Pons (tissue), 1 donor: ENCODE measurements at places on chromosomes 16 and 17.

DNA sequence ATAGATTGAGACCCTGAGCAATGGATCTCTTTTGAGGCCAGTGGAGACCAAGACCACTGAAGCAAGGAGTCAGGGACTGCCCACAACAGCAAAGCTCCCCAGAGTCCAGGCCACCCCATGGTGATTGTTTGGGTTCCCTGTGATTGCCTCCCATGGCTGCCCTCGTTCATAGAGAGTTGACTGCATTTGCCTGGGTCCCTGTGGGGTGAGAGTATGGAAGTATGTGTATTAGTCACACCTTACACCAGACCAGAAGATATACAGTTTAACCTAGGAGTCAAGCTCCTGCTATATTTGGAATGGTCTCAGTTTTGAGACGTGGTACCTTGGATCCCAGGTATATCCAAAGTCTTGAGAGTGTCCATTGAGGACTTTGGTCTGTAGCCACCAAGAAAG lies 20.2 kb downstream of the HLF start:
- DNase-seq: no peak

DNA sequence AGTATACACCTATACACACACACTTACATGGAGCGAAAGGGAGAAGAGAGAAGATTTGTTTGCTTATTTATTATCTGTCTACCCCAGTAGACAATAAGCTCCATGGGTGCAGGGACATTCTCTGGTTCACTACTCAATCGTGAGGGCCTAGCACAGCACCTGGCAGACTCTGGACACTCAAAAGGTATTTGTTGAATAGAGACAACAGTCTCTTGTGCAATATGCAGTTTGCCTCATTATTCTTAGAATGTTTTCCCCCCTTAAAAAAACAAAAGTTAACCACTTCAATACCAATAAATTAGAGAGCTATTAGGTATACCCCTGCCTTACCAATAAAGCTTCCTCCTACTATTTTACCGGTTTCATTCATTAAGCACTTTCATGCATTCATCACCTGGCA lies 2.0 kb downstream of the AKAP10 start:
- no peak for DNase-seq

- no peak for DNase-seq
These were observed 375.0 kb downstream of the KCNJ2 start for GRCh38 chr17:70544317-70544716.

DNA sequence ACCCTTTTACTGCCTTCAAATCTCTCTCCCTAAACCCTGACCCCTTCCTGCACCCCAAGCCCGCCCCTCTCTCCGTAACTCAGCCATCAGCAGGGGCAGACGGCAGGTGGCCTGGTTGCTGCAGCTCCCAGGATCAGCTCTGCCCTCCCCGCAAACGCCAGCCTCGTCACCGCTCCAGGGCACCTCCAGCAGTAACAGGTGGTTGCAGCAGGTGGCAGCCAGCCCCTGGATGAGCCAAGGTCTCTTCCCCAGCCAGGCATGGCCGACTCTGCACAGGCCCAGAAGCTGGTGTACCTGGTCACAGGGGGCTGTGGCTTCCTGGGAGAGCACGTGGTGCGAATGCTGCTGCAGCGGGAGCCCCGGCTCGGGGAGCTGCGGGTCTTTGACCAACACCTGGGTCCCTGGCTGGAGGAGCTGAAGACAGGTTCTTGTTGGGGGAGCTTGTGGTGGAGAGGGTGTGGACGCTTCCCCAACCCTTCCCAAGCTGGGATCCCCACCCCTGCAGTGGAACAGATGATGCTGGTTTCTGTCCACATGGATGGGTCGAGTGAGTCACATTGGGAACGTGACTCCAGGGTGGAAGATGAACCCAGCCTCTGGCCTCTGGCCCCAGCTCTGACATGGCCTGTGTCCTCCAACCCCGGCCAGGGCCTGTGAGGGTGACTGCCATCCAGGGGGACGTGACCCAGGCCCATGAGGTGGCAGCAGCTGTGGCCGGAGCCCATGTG lies 558 bp downstream of the HSD3B7 start:
- DNase-seq: no peak

GRCh38 chr17:42832213-42832933 lies 824 bp upstream of the PSME3 start:
- no peak for DNase-seq

DNA sequence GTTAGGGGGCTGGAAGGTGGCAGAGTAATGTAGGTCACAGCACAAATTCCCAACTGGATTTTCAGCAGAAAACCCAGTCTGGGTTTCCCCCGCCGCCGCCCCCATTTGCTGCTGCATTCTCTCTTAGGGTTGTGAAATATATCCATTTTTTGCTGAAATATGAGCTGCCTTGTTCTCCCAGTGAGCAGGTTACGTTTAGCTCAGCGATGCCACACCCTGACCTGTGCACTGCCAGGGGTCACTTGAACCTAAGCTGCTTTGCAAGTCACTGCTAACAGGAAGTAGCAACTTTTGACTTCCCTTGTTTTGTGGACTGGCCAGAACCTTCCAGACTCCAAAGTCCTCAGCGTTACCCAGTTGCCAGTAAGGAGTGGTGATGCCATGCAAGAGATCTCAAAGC lies 274.1 kb downstream of the CPPED1 start:
- DNase-seq: no peak

DNA sequence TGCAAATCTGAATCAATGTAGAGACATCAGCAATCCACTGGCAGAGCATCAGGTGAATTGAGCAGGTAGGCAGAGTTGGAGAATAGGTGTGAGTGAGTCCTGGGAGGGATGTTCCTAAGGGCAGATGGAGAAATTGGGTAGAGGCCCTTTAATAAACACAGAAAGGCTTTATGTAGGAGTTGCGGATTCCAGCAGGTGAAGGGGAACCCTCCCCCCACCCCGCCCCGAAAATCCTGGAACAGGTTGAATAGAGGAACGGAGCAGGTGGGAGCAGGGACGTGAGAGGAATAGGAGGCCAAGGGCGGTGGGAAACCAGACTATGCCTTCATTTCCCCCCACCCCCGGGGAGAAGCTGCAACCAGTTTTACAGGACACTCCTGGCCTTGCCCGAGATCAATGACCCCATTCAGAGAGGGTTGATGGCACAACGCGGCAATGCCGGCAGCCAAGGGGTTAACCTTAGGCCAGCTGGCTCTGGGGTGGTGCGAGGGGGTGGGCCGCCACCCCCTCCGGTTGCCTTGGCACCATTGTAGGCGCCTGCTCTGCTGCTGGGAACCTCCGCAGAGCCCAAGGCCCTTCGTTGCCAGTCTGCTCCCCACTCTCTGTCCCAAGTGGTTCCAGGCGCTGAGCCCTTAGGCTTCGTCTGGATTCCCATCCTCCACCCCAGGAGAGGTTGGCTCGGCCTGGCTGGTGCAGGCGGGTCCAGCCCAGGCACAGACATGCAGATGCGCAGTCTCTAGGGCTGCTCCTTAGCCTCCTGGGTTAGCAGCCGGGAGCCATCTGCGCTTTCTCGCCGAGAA lies 814 bp upstream of the RUNDC3A start:
- peak; percentile 88 for DNase-seq

DNA sequence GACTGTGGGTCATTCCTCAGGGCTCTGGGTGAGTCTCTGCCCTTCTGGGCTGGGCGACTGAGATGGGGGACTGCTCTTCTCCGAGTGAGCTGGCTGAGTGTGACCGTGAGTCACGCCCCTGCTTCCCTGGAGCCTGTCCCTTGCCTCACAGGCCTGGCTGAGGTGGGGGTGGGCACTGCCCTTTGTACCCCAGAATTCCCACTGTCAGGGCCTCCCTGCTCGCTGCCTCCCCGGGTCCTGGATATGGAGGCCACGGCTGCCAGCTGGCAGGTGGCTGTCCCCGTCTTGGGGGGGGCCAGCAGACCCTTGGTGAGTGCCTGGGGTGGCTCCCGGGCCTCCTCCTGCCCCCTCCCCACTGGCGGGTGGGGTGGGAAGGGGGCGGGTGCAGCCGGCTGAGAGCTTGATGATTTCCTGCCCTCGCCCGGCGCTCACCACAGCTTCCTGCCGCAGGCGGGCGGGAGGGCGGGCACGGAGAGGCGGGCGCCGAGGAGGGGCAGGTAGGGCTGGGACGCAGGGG lies at the start of gene LAT:
TSS of gene LAT (plus strand) at position 434 of the 517 bp plus-strand sequence. CDS start 366 bp downstream, outside the sequence.
- DNase-seq: no peak

- no peak for DNase-seq
These were observed 20.1 kb downstream of the HBQ1 start for GRCh38 chr16:200388-200787.

- no peak for DNase-seq
These were observed 7.1 kb upstream of the ASGR1 start for GRCh38 chr17:7186241-7186640.

- no peak for DNase-seq
These were observed 415.1 kb downstream of the NPIPA8 start for GRCh38 chr16:17921357-17921978.

GRCh38 chr17:7557775-7558543 lies 591 bp upstream of the TNFSF13 start:
- peak; percentile 84 for DNase-seq

GRCh38 chr16:50695017-50696000 lies 1.9 kb downstream of the NOD2 start:
- DNase-seq: peak; percentile 50
